ENCODE measurements at places on chromosomes 3 and 15.

- no peaks in the 10 kb centered on the region for H3K36me3 ChIP-seq
- no peaks in the 10 kb centered on the region for H3K27me3 ChIP-seq
- no peak overlapping the region for H3K4me3 ChIP-seq
- H3K27ac ChIP-seq = peak overlapping the region; percentile 74
- H3K4me1 ChIP-seq = no peaks in the 10 kb centered on the region
- DNase-seq = peak; percentile 62
Measured at GRCh38 chr3:87733671-87734367, 325.0 kb downstream of the CGGBP1 start.

DNA sequence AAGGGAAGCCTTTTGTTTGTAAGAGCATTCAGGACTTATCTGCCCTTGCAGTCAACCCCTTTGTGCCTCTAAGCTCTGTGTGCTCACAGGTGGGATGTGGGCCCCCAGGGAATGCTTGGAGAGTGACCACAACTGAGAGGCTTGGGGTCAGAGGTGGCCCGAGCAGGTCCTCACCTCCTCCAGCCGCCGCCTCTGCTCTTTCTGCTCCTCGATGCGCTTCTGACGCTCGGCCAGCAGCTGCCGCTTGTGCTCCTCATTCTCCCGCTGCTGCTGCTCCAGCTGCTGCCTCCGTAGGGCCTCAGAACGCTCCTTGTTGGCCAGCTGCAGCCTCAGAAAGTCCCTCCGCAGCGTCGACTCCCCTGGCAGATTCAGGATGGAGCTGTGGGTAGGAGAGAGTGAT is 130.8 kb upstream of the SLC2A2 start:
- no peak overlapping the region for H3K4me3 ChIP-seq
- no peak for DNase-seq
- H3K36me3 ChIP-seq = no peaks in the 10 kb centered on the region

- H3K36me3 ChIP-seq = no peaks in the 10 kb centered on the region
- H3K27ac ChIP-seq = no peak overlapping the region
- H3K4me3 ChIP-seq = no peak overlapping the region
- H3K4me1 ChIP-seq = no peaks in the 10 kb centered on the region
Measured at GRCh38 chr3:111362381-111363009, 179.5 kb upstream of the CD96 start.

DNA sequence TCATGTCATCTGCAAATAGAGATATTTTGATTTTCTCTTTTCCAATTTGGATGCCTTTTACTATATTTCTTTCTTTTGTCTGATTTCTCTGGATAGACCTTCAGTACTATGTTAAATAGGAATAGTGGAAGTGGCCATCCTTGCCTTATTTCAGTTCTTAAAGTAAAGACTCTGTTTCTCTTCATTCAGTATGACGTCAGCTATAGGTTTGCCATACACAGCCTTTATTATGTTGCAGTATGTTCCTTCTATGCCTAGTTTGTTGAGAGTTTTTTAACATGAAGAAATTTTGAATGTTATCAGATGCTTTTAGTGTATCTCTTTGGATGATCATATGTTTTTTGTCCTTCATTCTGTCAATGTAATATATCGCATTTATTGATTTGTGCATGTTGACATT is 566.7 kb upstream of the ROBO1 start:
- DNase-seq = no peak
- H3K4me1 ChIP-seq = no peaks in the 10 kb centered on the region
- H3K36me3 ChIP-seq = no peaks in the 10 kb centered on the region
- no peaks in the 10 kb centered on the region for H3K27me3 ChIP-seq

- H3K4me1 ChIP-seq = no peaks in the 10 kb centered on the region
- no peak overlapping the region for H3K27ac ChIP-seq
- H3K27me3 ChIP-seq = no peaks in the 10 kb centered on the region
- no peaks in the 10 kb centered on the region for H3K36me3 ChIP-seq
Measured at GRCh38 chr3:69299344-69299743, 86.5 kb downstream of the FRMD4B start.

DNA sequence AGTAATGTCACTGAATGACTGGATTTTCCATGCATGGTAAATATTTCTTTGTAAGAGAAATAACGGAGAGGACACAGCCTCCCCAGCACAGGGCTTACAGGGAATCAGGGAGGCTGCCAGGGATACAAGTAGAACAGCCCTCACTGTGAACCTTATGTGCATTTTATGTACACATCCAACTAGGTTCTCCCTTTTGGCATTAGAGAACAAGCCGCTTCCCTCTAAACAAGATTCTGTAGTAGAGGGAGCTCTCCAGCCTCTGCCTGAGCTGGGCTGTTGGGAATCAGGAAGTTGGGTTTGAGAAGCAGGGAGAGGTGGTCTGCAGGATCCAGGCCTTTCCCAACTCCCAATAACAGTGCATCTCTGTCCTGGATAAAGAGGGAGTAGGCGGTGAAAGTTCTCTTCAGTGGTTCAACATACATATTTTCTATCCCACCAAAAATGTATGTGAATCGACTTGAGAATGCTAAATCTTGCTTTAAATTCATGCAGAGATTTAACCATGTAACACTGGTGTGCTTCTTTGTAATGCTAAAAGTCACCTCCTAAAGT is 83.7 kb downstream of the ARNT2 start:
- H3K4me3 ChIP-seq = no peak overlapping the region
- no peaks in the 10 kb centered on the region for H3K4me1 ChIP-seq
- no peaks in the 10 kb centered on the region for H3K36me3 ChIP-seq
- no peak for DNase-seq
- H3K27ac ChIP-seq = no peak overlapping the region
- H3K27me3 ChIP-seq = no peaks in the 10 kb centered on the region

- no peak for DNase-seq
- H3K36me3 ChIP-seq = no peaks in the 10 kb centered on the region
- H3K4me3 ChIP-seq = no peak overlapping the region
- no peak overlapping the region for H3K27ac ChIP-seq
- no peaks in the 10 kb centered on the region for H3K27me3 ChIP-seq
Measured at GRCh38 chr3:149670742-149671492, 13.1 kb upstream of the WWTR1 start.

DNA sequence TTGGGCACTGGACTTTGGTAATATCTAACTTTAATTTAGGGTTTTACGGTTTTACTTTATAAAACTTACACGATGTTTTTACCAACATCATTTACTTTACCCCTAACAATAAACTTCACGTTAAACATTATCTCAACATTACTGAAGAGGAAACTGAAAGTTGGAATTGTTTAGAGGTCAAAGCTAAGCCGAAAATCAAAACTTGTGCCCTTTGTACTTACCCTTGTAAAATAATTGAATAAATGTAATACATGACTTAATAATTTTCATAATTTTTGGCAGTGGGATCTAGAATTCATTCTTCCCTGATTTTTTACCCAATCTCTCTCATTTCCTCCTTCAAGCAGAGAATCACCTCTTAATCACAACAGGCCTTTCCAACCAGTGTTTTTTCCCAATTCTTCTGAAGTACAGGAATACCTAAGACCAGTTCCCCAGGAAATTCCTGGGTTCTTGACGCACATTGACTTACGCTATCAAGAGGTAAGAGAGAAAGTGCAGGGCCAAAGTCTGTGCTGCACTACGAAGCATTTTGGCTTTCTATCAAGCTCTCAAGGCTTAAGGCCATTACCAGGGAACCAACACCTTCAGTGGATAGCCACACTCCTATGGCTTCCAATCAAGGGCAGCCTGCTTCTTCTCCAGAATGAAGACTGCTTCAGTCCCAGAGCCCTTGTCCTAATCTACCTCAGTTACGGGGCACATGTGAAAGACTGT is 11.9 kb upstream of the SEMA6D start:
- no peak for DNase-seq
- H3K27ac ChIP-seq = no peak overlapping the region
- H3K36me3 ChIP-seq = no peaks in the 10 kb centered on the region
- no peaks in the 10 kb centered on the region for H3K4me1 ChIP-seq

Measured in breast epithelium (tissue), 4 donors.